ENCODE measurements at places on chromosomes 7 and 10.

DNA sequence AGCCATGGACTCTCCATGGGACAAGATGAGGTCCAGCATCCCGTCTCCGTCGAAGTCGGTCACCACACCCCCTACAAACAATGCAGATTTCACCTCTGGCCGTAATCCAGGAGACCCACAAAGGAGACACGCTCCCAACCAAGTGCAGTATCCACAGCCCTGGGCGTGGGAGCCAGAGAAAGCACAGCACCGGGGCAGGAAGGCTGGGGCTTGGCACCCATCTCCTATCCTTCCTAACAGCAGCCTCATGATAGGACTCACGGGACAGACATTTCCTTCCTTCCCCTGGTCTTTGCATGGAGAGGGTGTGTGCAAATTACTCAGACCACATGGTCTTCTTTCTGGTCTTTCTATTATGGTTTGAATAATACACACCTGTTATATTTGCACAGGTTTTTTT is 46.3 kb downstream of the GOLGA7B start:
- no peak for DNase-seq

DNA sequence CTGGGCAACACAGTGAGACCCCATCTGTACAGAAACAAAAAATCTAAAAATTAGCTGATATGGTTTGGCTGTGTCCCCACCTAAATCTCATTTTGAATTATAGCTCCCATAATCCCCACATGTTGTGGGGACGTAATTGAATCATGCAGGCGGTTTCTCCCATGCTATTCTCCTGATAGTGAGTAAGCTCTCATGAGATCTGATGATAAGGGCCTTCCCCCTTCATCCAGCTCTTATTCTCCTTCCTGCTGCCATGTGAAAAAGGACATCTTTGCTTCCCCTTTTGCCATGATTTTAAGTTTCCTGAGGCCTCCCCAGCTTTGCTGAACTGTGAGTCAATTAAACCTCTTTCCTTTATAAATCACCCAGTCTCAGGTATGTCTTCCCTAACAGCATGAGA is 136.5 kb downstream of the SFMBT2 start:
- no peak for DNase-seq

DNA sequence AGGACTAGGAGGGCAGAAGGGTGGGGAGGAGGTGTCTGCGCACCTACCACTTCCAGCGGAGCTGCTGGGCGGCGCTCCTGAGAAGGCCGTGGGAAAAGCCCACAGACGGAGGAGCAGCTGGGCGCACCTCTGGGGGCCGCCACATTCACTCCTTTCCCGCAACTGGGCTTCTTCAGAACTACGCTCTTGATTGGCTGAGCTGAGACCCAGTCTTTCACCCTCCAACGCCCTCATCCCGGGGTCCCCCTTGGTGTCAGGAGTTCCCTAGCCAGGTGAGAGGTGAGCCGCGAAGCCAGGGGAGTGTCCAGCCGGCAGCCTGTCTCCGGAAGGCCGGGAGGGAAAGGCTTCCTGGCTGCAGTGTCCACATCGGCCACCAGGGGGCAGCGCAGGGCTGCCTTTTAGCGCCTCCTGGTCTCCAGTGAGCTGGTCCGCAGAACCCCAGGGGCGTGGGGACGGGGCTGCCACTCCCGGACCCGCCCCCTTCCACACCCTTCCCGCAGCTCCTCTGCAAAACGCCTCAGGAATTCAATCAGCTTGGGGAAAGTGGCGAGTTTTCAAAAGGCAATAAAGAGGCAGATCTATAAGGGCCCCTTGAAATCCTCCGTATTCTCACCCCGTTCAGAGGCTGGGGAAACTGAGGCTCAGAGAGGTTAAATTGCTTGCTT is 98.8 kb downstream of the CHST15 start:
- DNase-seq, result peak; percentile 91

- no peak for DNase-seq
Observed at GRCh38 chr7:141652691-141653090, 49.3 kb downstream of the DENND11 start.

- DNase-seq, result no peak
Observed at GRCh38 chr7:24133691-24134090, 150.3 kb upstream of the NPY start.

- DNase-seq, result no peak
Observed at GRCh38 chr7:36711256-36711655, 13.0 kb downstream of the AOAH start.

DNA sequence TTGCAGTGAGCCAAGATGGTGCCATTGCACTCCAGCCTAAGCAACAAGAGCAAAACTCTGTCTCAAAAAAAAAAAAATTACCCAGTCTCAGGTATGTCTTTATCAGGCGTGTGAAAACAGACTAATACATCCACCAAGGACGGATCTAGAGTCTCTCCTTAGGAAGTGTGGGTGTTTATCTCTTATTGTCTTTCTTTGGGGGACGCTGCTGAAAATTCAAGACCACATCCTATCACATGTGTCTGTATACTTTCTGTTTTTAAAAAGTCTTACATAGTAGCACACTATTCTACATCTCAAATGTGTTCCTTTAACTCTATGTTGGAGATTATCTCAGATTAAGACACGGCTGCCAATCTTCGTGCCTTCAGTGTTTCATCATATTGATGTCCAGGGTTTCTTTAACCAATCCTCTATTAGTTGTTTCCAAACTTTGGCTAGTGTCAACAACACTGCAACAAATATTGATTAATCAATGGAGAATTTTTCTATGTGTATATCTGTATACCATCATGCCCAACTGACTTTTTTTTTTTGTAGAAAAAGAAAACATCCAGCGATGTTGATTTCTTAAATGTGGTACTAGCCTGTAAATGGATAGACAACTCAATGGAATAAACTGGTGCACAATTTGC is 92.3 kb upstream of the KDM7A start:
- no peak for DNase-seq

GRCh38 chr7:157497744-157498651 is 161.2 kb downstream of the DNAJB6 start:
- DNase-seq, result no peak

- no peak for DNase-seq
Observed at GRCh38 chr7:70383066-70383782, 748.7 kb upstream of the GALNT17 start.

GRCh38 chr7:152924238-152924637 is 164.7 kb downstream of the ACTR3B start:
- DNase-seq, result no peak

DNA sequence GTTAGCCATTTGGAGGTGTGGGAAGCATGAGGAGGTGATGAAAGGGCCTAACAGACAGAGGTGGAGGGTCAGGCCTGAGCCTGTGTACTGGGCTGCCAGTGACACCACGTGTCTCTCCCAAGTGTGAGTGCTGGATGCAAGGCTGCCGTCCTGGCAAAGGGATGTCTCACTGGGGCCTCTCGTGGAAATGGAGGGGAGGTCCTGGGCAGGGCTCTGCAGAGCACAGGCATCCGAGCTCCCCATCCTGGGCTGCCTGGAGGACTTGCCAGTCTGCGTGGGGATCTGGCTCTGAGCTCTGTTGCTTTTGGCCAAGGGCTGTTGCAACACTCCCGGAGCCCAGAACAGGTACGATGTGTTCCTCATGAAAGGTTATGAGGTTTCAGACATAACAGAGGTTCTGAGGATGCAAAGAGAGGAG is 77.3 kb downstream of the GRK5 start:
- no peak for DNase-seq

- DNase-seq, result no peak
Observed at GRCh38 chr10:131850383-131850870, 50.4 kb upstream of the PPP2R2D start.

DNA sequence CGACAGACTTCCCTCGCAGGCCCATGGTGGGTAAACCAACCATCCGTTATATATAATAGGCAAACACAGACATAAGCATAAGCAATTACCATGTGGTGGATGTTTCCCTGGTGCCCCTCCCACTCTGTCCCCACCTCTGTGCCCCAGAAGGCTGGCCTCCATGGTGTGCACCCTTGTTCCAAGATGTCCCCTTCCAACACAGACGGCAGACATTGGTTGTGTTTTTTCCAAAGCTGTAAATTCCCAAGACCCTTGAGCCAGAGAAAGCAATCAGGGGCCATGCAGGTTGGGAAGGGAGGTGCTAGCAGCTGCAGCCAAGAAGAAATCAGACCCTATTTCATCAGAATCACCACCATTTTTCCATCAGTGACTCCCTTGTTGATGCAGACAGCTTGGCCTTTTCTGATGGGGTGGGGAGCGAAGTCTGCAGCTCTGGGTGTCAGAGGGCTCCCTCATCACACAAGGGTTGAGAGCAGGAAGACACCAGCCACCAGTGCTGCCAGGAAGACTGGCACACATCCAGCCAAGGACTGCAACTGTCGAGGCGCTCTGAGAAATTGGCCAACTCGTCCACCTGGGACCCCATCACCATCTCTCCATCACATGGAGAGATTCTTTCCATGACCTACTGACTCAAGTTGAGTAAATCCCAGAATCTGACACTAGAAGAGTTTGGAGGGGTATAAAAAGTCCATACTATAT is 86.8 kb upstream of the CHST15 start:
- DNase-seq, result no peak

DNA sequence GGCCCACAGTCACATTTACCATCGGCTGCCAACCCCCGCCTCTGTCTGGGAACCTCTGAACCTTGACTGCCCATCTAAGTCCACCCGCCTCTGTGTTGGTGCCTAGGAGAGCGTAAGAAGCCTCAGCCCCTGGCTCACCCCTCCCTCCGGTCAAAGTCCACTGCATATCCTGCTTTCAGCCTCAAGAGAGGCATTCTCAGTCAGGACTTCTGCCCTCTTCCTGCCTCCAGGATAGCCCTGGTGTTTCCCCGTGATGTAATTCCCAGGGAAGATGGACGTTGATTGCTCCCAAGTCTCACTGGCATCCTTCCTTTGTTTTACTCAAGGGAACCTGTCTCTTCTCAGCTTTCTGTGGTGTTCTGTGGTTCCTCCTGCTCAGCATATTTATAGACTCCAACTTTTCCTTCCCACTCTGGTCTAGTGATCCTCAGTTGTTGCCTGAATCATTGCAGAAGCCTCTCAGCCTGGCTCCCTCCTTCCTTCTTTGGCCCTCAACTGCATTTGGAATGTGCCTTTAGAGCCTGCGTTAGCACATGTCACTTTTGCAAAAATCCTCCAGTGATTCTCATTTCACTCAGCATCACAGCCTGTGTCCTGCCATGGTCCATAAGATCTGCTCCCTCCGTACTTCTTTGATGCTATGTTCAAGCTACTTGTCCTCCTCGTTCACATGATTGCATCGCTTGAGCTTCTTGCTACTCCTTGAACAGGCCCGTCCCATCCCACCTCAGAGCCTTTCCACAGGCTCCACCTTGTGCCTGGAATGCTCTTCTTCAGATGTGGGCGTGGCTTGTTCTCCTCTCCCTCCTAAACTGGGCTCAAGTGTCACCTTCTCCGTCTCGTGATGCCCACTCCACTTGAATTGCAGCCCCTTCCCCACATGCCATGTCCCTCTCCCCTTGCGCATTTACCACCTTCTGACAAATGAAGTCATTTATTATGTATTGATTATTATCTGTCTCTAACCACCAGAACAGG is 124.2 kb downstream of the PLPP4 start:
- DNase-seq, result peak; percentile 29

DNA sequence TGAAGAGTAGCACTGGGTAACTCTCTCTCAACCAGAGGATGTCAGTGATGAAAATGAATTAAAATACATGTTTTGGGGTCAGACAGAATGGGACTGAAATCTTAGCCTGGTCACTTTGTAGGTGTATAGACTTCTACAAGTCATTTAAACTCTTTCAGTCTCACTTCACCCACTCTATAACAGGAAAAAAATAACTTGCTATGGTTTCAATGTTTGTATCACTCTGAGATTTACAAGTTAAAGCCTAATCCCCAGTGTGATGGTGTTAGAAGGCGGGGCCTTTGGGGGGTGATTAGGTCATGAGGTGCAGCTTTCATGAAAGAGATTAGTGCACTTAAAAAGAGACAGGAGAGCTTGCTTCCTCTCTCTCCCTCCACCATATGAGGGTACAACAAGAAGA is 134.8 kb downstream of the INHBA start:
- DNase-seq, result no peak

GRCh38 chr7:71718563-71718962 is 586.6 kb downstream of the GALNT17 start:
- DNase-seq, result no peak

- DNase-seq, result no peak
Observed at GRCh38 chr7:96727534-96728088, 18.0 kb upstream of the SEM1 start.

- no peak for DNase-seq
Observed at GRCh38 chr10:4069491-4069890, 284.5 kb upstream of the KLF6 start.

- DNase-seq, result peak; percentile 46
Observed at GRCh38 chr7:153193144-153193595, 433.6 kb downstream of the ACTR3B start.

GRCh38 chr10:18202680-18203460 is 62.6 kb downstream of the CACNB2 start:
- DNase-seq, result no peak

GRCh38 chr10:95635319-95635733 is 21.2 kb downstream of the ALDH18A1 start:
- DNase-seq, result no peak

DNA sequence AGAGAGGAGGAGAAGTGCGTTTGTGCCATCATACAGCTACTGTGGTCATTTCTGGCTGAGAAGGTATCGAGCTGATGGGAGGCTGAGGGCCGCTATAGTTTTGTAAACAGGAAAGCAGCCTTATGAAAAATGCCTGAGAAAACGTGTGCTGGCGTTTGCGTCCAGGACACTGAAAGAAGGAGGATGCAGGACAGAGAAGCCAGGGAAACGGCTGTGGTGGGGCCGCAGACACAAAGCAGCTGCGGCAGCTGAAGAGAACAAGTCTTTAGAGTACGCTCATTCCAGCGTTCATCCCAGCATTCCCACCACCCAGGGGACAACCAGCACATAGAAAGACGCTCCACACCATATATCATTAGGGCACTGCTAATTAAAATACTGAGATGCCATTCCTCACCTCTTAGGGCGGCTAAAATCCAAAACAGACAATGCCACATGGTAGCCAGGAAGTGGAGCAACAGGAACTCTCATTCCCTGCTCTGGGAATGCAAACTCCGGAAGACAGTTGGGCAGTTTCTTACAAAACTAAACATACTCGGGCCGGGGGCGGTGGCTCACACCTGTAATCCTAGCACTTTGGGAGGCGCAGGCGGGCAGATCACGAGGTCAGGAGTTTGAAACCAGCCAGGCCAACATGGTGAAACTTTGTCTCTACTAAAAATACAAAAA is 18.4 kb downstream of the GNA12 start:
- DNase-seq, result peak; percentile 68

GRCh38 chr10:110200503-110200902 is 6.9 kb upstream of the MXI1 start:
- DNase-seq, result no peak

DNA sequence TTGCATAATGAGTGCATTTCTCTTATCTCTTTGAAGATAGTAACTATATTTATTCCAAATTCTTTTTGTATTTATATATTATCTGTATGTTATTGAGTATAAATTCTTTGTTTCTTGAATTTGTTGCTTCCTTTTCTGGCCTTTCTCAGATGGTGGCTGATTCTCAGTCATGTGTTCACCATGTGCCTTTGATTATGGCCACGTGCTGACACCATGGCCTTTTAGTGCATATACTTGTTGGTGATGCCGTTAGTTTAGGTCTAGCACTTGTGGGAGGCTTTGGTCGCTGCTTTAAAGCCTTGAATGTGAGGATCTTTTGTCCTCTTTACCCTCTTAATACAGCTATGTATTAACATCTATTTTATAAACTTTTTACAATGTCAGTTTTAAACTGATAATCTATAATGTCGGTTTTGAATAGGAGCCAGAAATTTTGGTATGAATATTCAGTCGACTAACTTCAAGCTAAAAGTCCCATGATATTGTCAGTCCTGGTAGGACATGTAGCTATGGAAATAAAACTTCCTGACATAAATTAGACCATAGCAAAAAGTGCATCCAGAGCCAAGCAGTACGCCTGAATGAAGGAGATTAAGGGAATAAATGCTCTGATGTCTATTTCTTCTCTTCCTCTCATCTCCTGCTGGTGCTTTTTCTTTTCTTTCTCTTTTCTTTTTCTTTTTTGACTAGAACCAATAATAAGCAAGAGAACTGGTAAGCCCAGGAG is 130.3 kb downstream of the GNAI1 start:
- DNase-seq, result no peak
